ENCODE measurements at places on chromosomes 5 and 9.

DNA sequence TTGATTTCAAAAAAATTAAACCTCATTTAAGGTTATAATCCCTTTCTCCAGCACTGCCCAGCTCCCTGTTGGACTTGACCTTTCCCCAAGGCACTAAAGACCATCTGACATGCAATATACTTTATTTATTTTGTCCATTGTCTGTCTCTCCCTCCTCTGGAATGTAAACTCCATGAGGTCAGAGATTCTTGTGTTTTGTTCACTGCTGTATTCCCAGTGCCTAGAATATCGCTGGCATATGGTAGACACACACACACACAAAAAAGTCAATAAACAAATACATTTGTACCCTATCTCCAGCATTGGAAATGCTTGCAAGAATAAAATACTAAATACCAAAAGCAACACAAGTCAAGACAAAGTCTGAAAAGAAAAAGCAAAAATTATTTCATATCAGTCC is 17.3 kb upstream of the ARSB start:
- DNase-seq: no peak

- peak; percentile 47 for DNase-seq
Observed at GRCh38 chr9:78296201-78296892, 578 bp upstream of the PSAT1 start.

DNA sequence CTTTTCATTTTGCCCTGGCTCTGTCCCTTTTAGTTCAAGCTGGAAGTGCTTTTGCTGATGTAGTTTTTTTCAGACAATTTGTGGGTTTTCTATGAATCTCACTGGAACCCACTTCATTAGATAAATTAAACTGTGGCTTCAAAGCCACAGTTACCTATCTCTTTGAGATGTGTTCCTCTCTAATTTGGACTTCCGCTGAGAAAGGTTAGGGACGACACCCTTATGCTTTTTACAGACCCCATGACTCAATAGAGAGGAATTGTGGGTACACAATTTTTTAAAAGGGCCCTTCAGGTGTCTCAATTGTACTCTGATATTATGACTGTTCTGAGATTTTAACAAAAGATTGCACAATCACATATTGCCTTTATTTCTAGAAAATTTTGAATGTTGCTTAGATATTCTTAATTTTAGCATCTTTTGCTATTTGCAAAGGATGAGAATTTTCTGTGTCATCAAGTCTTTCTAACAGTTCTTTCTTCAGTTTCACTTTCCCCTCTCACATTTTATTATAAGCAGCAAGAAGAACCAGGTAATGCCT is 110.6 kb downstream of the GADD45G start:
- no peak for DNase-seq

DNA sequence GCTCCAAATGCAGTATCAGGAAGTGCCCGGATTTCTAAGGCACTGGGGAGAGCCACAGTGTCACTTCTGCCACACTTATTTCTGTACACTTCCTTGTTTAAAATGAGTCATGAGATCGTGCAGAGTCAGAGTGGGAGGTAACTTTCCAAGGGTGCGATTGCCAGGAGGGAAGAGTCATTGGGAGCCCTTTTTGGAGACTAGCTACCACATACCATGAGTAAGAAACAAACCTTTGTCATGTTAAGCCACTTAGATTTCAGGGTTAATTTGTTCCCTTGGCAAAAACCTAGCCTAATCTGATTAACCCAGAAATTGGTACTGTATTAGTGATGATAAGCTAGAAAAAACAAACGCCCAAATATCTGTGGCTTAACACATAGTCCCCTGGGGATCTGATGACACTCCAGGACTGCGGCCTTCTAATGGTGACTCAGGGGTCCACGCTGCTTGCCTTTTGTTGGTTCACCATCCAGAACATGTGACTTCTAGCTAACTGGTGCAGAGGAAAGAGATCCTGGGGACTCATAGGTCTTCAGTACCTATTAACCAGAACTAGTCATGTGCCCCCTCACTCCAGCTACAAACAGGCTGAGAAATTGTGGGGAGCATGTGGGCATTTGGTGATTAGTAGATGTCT is 48.6 kb upstream of the TLE1 start:
- peak; percentile 86 for DNase-seq

- no peak for DNase-seq
Observed at GRCh38 chr5:83590966-83591365, 119.4 kb downstream of the VCAN start.

DNA sequence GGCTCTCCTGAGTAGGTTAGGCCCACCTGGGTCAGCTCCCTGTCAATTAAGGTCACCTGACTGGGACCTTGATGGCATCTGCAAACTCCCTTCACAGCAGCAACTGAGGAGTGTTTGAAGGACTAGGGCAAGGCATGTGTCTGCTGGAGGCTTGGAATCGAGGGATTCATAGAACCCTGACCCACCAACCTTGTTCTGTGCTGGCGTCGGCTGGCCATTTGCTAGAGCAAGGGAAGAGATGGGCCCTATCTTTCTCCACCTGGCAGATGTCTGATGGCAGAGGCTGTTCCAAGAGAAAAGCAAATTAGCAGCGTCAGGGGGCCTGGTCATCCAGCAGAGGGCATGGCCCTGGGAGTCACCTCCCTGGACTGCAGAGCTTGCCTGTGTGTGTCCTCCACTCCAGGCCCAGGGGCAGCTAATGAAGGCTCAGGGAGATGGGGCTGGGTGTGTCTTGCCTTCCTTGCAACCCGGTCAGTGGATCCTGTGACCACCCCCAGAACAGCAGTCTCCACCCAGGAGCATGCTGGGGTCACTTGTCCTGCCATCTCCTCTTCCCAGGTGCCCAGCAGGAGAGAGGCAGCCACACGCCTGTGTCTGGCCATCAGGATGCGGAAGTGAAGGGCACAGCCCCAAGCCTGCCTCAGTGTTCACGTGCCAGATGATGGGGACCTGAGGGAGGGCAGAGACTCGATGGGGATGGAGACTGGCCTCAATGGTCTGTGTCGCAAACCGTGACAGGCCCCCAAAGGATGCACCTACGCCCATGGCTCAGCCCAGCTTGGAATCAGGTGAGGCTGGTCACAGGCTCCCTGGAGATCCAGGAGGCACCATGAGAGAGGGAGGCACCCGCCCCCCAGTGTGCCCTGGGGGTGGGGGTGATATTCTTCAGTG is 53.9 kb downstream of the BARX1 start:
- no peak for DNase-seq

DNA sequence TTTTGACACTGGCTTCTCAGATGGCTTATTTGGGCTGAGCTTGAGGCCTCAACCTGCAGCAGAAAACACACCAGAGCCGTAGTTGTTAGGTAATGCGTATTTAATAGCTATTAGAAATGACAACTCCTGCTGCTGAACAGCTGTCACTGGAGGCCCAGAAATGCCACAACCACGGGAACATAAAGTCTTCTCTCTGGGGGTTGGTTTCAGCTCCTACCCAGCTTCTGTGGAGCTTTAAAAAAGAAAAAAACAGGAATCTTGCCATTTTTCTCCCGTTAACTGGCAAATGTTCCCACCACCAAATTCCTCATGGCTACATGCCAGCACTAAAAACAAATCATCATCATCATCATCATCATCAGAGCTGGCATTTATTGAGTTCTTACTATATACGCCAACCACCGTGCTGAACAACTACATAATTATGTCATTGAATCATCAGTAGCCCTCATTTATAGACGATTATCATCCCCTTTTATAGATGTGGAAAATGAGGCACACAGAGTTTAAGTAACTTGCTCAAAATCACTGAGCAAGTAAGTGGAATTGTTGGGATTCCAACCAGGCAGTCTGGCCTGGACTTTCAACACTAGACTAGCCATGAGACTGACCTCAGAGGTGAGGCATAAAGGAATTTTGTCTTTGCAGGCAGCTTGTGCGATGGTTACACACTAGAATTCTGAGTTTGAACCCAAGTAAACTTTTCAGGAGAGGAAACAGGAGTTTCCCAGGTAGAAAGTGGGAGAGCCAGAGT is 185.3 kb upstream of the WWC1 start:
- DNase-seq: peak; percentile 47

DNA sequence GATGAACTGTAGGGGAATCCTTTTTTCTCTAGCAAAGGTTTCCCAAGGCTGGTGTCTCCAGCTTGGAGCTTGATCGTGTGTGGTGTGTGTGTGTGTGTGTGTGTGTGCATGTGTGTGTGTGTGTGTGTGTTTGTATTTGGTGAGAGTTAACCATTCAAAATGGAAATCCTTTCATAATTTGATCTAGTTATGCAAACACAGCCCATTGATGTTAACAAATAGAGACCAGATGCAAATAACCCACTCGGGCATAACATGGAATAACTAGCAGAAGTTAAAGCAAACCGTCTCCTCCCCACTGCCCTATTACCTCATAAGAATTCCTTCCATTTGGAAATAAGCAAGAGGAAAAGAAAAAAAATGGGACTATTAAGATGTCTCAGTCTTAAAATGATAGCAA is 24.9 kb upstream of the ZSWIM6 start:
- DNase-seq: no peak

DNA sequence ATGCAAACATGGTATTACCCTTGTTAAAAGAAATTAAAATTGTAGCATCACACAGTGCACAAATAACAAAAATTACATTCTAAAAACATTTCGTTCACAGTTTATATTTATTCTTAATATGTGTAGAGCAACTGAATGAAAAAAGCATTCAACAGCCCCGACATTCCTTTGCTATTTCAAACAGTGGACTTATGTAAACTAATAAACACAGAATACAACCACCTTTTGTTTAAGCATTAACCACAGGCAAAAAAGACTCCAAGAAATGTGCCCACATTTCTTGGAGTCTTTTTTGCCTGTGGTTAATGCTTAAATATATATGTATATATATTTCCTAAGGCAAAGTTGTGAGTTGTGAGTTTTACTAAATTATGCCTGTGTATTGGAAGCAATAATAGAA is 532.5 kb upstream of the DAP start:
- no peak for DNase-seq

Data from LoVo (cell line).